ENCODE measurements at places on chromosomes 11 and 22. TPM values are rescaled to one million over a fixed set of nuclear protein-coding genes. Genes with fewer than 3 reads are reported as not detected.
A peak's percentile ranks its signal among the peaks of the same experiment; 100 is the strongest.

Gene MS4A4A
- total RNA-seq = 5.6 TPM

Gene AIP
- 26.3 TPM for total RNA-seq

DNA sequence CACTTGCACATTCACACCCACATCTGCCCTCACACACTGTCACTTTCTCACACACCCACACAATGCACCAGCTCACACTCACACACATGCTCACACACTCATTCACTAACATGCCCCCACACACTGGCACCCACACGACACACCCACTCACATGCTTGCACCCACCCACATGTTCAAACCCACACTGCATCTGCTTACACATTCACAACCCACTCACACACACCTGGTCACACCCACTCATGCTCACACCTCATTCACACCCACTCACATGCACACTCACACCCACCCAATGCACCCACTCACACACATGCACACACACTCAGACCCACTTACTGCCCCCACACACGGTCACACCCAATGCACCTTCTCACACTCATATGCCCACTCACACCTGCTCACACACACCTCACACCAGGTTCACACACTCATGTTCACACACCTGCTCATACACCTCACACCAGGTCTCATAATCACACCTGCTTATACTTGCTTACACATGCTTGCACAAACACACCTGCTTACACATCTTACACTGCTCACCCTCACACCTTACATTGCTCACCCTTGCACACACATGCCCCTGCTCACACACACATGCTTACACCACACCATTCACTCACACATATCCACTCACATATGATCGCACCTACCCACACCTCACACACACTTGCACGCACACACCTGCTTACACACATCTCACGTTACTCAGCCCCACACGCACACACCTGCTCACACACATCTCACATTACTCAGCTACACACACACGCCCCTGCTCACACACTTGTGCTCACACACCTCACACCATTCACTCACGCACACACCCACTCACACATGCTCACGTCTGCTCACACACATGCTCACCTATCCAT, 3.9 kb upstream of the MYBPC3 start:
- no peak for DNase-seq

DNA sequence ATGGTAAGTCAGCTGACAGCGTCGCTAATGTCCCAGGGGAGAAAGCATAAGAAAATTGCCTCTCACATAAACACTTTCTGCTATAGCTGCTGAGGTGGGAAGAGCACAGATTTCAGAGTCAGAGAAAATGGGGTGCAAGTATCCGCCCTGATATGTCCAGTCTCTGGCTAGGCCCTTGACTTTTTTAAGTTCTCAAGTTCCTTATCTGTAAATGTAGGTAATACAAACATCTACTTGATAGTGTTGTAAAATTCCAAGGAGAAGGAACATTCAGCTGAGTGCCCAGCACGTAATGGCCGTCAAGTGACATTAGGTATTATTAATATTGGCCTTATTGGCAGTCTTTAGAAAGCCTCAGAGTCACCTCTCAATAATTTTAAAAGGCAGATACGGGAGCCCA, 143.6 kb downstream of the NTM start:
- DNase-seq = no peak

- no peak for DNase-seq
Observed at GRCh38 chr22:43014316-43014868, 557 bp downstream of the PACSIN2 start.

DNA sequence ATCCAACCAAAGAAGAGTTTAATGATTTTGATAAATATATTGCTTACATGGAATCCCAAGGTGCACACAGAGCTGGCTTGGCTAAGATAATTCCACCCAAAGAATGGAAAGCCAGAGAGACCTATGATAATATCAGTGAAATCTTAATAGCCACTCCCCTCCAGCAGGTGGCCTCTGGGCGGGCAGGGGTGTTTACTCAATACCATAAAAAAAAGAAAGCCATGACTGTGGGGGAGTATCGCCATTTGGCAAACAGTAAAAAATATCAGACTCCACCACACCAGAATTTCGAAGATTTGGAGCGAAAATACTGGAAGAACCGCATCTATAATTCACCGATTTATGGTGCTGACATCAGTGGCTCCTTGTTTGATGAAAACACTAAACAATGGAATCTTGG, 23.9 kb downstream of the KDM4D start:
- DNase-seq = no peak

- no peak for DNase-seq
Observed at GRCh38 chr22:37163575-37164504, 14.1 kb upstream of the IL2RB start.

- DNase-seq = no peak
Observed at GRCh38 chr11:110340436-110340835, 44.0 kb upstream of the RDX start.

Gene CACNA1I
- 0.05 TPM for total RNA-seq

DNA sequence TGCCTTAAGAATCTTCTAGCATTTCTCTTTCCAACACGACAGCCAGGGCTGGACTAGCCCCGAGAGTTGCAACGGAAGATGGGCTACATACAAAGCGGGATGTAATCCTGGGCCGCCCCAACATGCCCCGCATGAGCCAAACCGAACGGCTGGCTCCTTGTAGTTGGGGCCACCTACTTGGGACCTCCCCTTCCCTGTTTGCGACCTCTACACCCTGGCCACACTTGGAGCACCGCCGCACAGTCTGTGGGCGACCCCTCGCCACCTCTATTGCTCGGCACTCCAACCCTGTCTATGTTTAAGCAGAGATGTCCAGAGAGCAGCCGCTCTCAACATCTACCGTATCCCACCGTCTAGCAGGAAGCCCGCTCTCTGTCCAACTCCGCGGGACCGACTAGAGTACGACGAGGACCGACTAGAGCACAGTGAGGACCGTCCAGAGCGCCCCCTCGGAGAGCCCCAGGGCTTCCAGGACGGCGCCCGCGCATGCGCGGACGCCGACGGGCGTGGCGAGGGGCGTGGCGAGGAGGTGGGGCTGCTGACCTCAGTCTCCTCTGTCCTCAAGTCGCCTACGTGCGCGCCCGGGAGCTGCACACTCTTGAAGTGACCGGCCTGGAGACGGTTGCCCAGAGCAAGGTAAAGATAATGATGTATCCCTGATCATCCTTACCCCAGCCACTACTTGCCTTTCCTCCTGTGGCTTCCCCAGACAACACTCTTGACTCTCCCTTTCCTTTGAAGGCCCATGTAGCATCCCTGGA, 32.3 kb downstream of the NEAT1 start:
- peak; percentile 87 for DNase-seq

- DNase-seq = no peak
Observed at GRCh38 chr22:30249049-30250038, 2.8 kb upstream of the LIF start.

Gene MUC6
- 1.0 TPM for total RNA-seq

Gene OR9Q1
- not detected for total RNA-seq

- DNase-seq = no peak
Observed at GRCh38 chr11:48096588-48097525, 116.5 kb downstream of the PTPRJ start.

- DNase-seq = no peak
Observed at GRCh38 chr11:108694846-108695245, 30.0 kb downstream of the DDX10 start.

DNA sequence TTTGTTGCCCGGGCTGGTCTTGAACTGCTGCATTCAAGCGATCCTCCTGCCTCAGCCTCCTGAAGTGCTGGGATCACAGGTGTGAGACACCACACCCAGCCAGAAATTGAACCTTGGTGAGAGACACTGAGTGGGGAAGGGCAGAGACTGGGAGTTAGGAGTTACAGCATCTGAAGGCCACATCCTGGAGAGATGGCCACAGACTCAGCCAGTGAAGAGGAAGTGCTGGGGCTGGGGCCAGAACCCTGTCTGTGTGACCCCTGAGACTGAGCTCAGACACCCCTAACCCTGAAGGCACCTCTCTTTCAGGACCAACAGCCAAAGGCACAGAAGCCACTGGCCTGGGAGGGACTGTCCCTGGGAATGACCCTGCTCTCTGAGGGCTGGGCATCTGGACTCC, 33.8 kb downstream of the TXN2 start:
- DNase-seq = no peak

- DNase-seq = no peak
Observed at GRCh38 chr22:31445642-31446041, 44.0 kb downstream of the EIF4ENIF1 start.

Gene GLYATL1
- 374 TPM for total RNA-seq

Gene OR5AS1
- total RNA-seq = not detected

DNA sequence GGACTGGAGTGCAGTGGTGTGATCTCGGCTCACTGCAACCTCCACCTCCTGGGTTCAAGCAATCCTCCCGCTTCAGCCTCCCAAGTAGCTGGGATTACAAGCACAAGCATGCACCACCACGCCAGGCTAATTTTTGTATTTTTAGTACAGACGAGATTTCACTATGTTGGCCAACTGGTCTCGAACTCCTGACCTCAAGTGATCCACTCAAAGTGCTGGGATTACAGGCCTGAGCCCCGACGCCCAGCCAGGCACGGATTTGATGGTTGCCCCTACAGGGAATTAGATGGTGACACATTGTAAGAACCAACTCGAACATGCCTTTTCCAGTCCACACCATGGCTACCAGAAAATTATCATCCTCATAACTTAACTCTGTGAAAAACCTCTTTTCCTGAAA, 26.8 kb upstream of the RTL6 start:
- peak; percentile 18 for DNase-seq

Gene PRSS23
- 10.2 TPM for total RNA-seq

Gene AIFM3
- total RNA-seq = 1.3 TPM

DNA sequence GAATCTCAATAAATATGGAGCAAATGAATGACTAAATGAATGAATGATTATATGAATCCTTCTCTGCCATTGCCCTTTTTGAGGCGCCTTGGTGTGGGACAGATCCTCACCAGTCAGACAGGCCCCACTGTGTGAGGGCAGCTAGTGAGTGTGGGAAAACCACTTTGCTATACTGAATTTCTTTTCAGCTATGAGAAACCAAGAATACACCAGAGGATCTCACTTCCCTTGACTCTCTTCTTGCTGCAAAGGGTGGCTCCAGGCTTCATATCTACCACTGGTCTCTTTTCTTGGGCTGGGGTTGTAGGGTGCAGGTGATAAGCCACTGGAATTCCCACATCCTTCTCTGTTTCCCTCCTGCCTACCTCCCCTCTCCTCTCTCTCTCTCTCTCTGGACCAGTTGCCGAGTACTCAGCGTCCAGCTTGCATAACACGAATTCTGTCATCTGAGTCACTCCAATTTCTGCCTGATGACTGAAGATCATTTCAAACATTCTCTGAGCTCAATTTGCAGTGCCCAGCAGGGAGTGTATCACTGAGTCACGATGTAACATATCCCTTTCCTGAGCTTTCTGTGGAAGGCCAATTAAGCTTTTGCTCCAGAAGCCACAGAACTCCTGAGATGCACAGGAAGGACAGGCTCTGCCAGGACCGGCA, 304.3 kb upstream of the NCAM1 start:
- no peak for DNase-seq

DNA sequence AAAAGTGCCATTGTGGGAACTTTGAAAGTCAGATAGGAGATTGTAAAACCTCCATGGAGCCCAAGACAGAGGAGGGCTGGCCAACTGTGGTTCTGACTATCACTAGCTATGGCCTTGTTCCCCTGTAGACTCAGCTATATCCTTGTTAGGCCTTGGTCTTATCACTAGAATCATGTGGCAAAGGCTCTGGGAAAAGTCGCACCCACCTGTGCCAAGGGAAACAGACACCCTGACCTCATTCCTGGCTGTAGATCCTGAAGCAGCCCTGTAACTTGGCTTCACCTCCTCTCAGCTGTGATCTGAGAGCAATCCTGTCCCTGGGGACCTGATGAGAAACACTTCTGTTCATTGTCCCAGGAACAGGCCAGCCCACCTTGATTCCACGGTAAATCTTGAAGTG, 566.2 kb downstream of the TMEM135 start:
- no peak for DNase-seq

Gene FERMT3
- total RNA-seq = 9.7 TPM

- no peak for DNase-seq
Observed at GRCh38 chr22:32720924-32721323, 80.6 kb upstream of the TIMP3 start.

DNA sequence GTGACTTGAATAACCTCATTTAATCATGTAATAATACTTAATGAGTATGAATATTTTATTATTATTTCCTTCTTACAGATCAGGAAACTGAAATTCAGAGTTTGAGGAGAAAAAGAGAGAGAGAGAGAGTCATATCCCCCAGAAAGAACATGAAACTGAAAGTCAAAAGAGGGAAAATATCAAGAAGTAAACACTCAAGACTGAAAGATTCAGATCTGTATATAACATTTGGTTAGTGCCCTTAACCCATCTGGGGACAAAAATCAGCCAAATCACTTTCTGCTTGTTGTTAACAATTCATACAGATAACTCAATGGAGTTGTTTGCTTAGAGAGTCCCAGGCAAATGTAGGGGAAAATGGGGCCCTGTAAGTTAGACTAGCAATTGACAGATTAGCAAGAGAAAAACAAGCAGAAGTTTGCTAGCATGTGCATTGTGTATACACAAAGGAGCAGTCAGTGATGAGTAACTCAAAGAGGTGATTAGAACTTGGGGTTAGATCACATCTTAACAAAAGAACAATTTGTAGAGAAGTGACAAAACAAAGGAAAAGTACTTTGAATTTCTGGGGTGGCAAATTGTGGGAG, 25.9 kb upstream of the MMP13 start:
- no peak for DNase-seq

Gene GPR83
- total RNA-seq = 0.28 TPM

Gene POGLUT3
- total RNA-seq = 7.2 TPM

DNA sequence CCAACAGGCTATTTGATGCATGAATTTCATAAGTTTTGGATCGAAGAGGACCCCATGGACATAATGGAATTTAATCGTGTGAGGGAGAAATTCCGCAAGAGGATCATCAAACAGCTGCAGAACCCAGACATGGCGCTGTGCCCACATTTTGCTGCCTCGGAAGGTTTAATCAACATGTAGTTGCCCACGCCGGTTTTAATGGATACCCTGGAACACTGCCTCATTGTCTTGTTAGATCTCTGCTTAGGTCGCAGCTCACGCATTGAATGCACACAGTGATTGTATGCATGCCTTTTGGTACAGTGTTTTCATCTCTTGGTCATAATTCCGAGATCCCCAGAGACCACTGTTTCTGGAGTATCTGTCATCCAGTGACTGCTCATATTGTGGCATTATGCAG, 46.8 kb downstream of the SLN start:
- DNase-seq = no peak

Gene ME3
- 4.0 TPM for total RNA-seq

DNA sequence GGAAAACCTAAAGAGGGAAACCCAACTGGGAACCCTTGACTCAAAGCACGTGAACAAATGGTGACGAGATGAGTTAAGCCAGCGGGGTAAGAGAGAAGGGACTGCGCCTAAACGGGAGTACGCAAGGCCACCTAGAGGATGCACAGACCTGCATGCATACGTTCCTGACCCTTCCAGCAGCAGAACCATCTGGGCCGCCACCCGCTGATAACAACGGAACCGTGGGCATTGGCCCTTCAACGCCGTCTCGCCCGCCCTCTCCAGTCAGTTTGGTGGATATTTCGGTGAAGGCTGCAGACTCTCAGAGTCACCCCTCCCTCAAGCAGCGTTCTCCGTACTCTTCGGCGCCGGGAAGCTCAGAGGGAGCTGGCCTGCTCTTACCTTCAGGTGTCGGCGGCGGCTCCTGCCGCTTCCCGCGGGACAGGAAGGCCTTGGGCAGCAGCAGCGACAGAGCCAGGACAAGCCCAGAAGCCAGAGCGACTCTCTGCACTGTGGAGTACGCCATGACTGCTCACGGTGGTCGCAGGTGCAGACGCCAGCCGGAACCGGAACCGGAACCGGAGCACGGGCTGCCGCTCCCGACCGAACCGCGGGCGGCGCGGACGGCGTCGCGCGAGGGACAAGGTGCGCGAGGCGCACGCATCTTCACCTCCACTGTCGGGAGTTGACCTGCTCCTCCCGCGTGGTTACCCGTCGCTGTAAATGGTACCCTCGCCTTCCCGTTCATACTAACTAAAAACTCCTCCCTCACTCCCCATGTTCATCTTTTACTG, at the start of gene RIC3:
RIC3 (minus strand) TSS at position 541 of the 773 bp plus-strand sequence; CDS start at position 505, 36 bp downstream.
- DNase-seq = peak; percentile 48

Data from left lobe of liver (tissue), 2 donors.